ENCODE measurements at places on chromosomes 4 and X.

DNA sequence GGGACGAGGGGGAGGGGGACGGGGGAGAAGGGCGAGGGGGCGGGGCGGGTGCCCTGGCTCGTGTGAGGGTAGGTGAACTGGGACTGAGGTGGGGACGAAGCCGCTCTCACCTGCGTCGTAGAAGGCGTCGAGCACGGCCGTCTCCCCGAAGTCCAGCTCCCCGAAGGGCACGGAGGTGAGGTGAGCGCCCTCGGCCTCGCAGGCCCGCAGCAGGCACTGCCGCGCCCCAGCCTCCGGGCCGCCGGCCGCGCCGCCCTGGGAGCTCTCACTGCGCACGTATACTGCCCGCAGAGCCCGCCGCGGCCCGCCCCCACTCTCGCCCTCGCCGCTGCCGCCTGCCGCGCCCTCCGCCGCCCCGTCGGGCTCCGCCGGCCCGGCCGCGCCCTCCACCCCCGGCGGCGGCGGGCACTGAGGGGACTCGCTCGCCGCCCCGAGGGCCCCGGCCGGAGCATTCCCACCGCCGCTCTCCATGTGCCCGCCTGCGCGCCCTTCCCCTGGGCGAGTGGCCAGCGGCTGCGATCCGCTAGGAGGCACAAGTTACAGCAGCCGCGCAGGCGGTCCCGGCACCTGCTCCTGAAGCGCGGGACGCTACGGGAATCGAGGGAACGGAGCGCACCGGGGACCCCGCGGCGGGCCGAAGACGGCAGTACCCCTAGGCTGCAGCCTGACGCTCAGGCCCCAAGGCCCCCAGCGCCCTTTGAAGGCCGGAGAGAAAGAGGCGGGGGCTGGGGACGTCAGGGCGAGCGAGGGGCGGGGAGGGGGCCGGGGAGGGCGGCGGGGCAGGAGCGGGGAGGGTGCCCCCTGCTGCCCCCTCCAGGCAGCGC lies at the start of gene MAP3K15:
Gene MAP3K15 (minus strand): TSS at position 718 of the 824 bp plus-strand sequence. CDS start 247 bp downstream, at position 471.
- DNase-seq, result peak; percentile 32

DNA sequence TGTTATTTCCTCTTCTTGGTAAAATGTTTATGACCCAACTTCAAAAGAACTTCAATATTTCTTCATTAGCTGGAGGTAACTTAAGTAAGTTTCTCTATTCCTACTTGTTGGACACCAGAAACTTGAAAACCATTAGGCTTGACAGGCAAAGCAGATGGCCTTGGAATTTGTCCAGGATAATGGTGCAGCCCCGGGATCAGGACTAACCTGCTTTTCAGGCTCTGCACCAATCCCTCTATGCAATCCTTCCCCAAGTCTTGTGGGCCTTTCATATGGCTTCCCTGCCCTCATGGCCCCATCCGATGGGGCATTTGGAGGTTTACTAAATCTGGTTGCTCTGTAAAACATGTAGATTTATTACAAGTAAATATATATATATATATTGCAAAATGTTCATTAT lies 68.5 kb downstream of the SPINK2 start:
- DNase-seq, result no peak

DNA sequence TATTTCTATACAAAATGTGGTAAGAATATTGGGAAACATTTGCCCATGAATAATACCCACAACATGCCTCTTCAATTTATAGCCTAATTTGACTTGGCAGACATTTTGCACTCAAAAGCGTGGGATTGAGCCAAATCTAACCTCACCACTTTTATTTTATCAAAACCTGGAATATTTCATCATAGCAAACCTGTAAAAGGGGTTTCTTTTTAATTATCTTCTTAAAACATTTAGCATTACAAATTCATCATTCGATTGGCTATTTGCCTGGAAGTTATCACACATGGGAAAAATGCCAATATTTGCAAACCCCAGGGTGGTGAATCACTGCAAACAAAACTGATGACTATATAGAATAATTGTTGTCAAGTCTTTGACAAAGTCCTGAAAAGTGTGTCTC lies 56.2 kb downstream of the VCX3B start:
- DNase-seq, result no peak

- DNase-seq, result no peak
These were observed 39.7 kb upstream of the VCX3B start for GRCh38 chrX:8424912-8425311.

GRCh38 chr4:103032574-103032973 lies 13.1 kb upstream of the SLC9B1 start:
- DNase-seq, result peak; percentile 51

DNA sequence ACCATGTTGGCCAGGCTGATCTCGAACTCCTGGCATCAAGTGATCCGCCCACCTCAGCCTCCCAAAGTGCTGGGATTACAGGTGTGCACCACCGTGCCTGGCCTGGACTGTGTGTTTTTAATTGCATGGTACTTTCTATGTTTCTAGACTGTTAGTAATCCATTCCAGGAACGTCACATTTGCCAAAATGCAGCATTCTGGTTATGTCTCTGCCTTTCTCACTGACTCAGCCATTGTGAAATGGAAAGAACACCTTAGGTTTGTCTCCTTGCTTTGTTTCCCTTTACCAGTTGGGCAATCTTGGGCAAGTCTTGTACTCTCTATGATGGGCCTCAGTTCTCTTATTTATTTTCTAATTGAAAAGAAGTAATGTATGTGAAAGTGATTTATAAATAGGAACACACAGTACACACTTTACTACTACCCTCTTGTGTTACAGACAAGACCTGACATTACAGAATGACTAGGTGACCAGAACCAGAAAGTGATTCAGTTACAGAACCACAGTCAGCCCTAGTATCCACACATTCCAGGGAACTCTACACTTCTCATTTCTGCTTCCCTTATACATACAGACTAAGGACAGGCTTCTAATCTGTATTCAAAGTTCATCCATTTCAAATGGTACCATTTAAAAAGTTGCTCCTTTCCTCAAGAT lies 187.1 kb downstream of the MGST2 start:
- DNase-seq, result no peak

GRCh38 chr4:78242071-78242470 lies 184.9 kb downstream of the FRAS1 start:
- DNase-seq, result no peak

GRCh38 chr4:3706565-3707422 lies 59.4 kb upstream of the ADRA2C start:
- DNase-seq, result no peak

DNA sequence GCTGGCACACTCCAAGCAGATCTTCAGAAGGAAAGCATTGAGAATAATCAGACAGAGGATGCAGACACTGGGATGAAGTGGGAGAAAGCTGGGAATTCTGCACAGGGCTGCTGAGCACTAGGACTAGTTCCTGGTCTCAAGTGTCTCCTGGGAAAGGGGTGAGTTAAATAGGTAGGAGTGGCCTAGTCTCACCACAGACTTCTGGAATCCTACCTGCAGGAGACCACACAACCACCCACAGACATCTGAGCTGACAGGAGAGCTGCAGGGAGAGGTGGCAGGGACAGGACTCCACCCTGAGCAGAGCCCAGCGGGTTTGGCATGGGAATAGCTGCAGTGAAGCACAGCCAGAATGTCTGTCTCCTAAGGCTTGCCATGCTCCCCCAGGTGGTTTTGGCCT lies 95.1 kb upstream of the GALNTL6 start:
- DNase-seq, result no peak
